GM12891 (cell line): ENCODE measurements at places on chromosomes 2 and 18.

- no peak for DNase-seq
Measured at GRCh38 chr18:34647251-34647650, 62.8 kb upstream of the DTNA start.

DNA sequence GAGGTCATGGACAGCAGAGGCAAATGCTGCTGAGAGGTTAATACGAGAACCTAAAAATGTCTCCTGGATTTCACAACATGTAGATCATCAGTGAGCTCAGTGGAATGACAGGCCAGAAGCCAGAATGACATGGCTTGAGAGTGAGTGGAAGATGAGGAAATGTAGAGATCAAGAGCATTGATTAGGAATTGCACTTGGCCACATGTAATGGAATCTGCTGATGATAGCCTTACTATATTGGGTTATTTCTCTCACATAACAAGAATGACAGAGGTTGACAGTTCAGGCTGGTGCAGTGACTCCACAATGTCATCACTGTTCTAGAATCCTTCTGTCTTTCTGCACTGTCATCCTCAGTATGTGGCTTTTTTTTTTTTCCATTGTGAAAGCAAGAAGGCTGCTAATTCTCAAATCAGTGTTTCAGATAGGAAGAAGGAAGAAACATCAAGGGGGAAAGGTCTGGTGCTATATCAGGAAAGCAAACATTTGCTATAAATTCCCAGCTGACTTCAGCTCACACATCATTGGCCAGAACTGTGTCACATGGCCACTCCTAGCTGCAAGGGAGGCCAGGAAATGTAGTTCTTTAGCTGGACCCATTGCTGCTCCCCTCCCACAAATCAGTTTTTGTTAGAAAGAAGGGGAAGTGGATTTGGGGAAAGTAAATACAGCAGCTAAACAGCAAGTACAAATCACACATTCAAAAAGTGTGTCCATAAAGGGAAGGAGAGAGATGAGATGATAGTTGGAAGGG is 127.2 kb downstream of the FAM161A start:
- DNase-seq = no peak

GRCh38 chr2:144470816-144471215 is 49.1 kb downstream of the ZEB2 start:
- no peak for DNase-seq

DNA sequence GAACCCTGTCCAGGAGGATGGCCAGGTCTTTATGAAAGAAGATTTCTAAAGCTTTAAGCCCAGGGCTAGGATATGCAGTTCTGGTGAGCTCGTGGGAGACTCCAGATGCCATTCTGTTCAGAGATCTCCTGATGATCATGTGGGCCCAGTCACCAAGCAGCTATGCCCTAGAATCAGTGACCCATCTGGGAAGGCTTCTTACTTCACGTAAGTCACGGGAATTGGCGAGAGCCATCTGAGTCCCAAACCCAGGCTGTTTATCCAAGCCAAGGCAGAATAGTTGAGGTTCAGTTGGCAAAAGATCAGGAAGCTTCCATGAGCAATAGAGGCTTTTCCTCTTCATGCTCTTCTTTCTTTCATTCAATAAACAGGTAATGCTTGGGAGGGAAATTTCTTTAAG is 23.9 kb downstream of the ANTXR1 start:
- no peak for DNase-seq

DNA sequence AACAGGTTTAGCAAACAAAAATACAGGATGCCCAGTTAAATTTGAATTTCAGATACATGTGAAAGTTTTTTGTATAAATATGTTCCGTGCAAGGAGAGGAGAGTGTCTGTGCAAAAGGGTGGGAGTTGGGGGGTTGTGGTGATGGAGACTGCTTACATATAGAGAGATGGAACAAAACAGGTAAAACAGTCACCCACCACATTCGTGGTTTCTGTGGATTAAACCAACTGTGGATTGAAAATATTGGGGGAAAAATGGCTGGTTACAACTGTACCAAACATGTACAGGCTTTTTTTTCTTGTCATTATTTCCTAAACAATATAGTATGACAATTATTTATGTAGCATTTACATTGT is 245.7 kb downstream of the TNS1 start:
- no peak for DNase-seq

- DNase-seq = no peak
Measured at GRCh38 chr2:172021074-172021931, 21.6 kb downstream of the METAP1D start.

GRCh38 chr2:197641666-197642065 is 33.7 kb downstream of the RFTN2 start:
- no peak for DNase-seq

- DNase-seq = no peak
Measured at GRCh38 chr2:145811276-145812164, 1291.6 kb upstream of the ZEB2 start.

GRCh38 chr2:73253901-73254300 is 19.8 kb downstream of the CCT7 start:
- DNase-seq = no peak

DNA sequence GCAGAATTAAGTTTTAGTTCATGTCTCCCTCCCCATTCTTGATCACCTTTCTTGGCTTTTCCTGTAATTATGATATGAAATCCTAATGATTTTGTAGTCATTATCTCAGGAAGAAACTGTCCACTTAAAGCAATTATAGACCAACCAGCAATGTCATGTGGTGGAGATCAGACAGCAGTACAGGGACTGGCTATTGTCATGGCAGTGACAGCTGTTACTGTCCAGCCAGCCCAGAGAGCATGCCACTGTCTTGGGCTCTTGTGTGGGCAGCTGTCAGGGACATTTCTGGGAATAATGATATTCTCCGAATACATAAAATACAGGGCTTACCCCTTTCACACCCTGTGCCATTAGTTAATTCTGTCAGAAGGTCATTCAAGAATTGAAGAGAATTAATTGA is 355.3 kb upstream of the RAB12 start:
- DNase-seq = no peak

GRCh38 chr2:213187833-213188532 is 36.6 kb upstream of the IKZF2 start:
- DNase-seq = no peak

GRCh38 chr18:80200932-80201672 is 46.2 kb downstream of the PARD6G start:
- DNase-seq = no peak

DNA sequence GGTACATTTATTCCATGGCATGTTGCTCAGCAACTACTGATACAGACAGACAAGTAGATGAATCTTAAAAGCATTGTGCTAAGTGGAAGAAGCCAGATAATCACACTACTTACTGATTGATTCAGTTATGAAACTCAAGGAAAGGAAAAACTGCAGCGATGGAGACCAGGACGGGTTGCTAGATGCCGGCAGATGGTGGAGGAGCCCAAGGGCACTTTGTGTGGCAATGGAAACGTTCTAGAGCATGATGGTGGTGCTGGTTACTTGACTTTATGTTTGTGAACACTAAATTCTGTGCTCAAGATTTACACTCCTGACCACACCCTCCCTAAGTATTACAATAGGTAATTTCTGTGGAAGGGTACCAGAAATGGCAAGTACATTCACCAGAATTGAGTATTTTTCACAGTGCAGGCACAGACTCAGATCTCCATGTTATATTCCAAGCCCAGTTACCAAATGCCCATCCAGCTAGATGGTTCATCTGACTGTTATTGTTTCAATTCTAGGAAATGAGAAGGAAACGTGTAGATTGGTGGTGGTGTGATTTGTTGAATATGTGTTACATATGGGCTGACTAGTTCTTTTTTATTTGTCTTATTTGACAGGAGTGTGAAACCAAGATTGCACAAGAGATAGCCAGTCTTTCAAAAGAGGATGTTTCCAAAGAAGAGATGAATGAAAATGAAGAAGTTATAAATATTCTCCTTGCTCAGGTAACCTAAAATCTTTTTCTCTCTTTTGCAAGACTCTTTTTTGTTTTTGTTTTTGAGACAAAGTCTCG is 55.1 kb downstream of the RALBP1 start:
- no peak for DNase-seq

DNA sequence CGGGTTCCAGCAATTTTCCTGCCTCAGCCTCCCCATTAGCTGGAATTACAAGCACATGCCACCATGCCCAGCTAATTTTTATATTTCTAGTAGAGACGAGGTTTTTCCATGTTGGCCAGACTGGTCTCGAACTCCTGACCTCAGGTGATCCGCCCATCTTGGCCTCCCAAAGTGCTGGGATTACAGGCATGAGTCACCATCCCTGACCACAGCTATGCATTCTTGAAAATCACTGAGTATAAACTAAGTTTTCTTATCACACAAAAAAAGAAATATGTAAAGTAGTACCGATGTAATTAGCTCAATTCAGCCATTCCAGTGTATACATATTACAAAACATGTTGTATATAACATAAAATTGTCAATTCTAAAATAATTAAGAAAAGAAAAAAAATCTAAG is 232.7 kb downstream of the MBD2 start:
- DNase-seq = no peak

DNA sequence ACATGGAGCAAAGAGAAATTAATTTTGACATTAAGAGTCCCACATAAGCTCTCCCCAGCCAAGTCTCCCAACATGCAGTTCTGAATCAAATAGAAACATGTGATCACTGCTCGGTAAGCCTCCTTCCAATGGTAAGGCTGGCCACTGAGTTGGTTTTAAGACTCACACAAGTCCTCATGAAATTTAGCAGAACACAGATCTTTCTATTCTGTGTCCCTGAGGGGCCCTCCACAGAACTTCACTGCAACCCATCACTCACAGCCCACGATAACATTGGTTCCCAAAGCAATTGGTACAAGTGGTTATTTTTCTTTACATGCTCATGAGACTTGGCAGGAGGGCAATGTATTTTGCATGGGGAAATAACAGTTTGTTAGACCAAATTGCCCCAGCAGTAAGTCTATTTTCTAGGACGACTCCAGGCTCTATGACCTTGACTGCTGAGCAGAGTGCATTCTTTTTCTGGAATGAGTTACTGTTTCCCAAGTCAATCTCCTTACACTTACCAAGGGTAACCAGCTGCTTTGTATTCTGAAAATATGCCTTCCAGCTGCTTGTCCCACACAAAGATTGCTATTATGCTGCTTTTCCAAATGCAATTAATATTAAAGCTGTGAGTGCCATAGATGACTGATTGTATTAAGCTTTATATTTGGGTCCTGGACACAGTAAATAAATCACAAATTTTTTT is 142.3 kb upstream of the TANK start:
- DNase-seq = no peak

DNA sequence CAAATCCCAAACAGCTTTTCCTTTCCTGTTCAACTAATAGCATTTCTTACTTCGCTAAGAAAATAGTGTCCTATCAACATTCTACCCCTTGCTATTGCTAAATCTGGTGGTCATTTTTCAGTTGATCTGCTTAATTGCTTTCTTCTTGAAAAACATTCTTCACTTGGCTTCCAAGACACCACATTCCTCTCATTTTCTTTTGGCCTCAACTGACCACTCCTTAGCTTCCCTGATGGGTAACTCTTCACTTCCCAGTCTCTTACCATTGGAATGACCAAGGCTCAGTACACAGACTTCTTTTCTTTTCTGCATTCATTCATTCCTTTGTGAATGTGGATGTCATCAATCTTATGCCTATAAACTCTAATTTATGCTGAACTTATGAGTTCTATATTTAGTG is 230.8 kb upstream of the CDH2 start:
- DNase-seq = no peak

DNA sequence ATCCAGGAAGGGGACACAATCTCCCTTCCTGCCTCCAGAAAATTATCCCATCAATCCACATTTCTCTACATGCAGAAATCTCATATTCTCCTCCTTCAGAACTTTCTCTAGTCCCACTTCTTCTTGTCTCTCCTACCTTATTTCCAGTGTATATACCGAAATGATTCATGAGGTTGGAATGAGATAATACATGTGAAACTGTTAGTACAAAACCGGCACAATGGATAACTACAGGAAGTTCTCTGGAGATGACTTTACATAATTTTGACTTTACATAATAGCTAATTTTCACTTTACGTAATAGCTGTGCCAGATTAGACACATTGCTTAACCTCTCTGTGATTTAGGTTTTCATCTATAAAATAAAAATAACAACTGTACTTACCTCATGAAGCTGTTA is 801.3 kb downstream of the ERBB4 start:
- DNase-seq = no peak

GRCh38 chr18:75179819-75180600 is 28.9 kb downstream of the PTGR3 start:
- DNase-seq = no peak

DNA sequence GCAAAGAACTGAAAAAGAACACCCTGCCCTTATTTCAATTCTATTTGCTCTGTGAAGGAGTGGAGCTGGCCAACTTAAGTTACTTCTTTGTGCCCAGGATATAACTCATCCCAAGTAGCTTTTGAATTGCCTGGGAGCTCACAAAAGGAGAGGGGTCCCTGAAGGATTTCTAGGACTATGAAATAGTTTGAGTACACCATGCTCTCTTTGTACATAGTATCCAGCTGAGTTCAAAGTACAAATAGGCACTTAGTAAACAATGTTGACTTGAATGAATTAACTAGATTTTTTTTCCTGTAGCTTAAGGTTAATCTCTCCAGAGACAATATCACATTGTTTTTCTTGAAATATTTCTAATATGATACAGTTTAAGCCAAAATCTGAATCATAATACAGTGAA is 47.7 kb downstream of the ZC3H15 start:
- no peak for DNase-seq

GRCh38 chr2:73939419-73939818 is 12.7 kb downstream of the DGUOK start:
- DNase-seq = no peak

DNA sequence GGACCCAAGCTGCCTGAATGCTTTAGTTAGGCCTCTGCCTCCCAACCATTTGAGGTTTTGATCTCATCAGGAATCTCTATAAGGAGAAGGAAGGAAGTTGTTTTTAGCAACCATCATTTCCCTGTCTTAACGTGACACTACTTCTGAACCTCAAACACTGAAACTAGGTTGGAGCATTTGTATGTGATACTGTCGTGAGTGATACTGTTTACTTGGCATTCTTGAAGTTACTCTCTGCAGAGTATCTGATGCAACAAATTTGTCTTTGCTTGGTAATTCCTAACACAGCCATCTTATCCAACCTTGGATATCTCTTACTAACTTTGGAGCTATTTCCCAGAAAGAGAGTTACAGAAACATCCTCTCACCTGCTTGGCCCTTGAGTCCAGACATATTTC is 22.1 kb downstream of the TTLL4 start:
- DNase-seq = no peak

- no peak for DNase-seq
Measured at GRCh38 chr2:78749638-78750037, 275.9 kb upstream of the REG3G start.

DNA sequence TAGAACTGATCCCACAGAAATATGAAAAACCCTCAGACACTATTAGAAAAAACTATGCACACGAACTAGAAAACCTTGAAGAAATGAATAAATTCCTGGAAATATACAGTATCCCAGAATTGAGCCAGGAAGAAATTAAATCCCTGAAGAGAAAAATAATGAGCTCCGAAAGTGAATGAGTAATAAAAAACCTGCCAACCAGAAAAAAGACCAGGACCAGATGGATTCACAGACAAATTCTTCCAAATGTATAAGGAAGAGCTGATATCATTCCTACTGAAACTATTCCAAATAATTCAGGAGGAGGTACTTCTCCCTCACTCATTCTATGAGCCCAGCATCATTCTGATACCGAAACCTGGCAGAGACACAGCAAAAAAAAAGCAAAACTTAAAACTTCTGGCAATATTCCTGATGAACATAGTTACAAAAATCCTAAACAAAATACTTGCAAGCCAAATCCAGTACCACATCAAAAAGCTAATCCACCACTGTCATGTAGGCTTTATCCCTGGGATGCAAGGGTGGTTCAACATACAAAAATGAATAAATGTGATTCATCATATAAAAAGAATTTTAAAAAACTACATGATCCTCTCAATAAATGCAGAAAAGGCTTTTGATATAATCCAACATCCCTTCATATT is 1397.6 kb upstream of the DDX18 start:
- DNase-seq = no peak

GRCh38 chr18:596288-596881 is 403 bp upstream of the CLUL1 start:
- DNase-seq = peak; percentile 44
